ENCODE measurements at places on chromosomes 16 and 17.
A peak's percentile ranks its signal among the peaks of the same experiment; 100 is the strongest.

GRCh38 chr17:6913608-6914443, 82.0 kb upstream of the ALOX12 start:
- peak; percentile 40 for DNase-seq

GRCh38 chr17:42253578-42253977, 22.6 kb downstream of the STAT5B start:
- DNase-seq: no peak

- DNase-seq: no peak
Observed at GRCh38 chr17:61351745-61352407, 47.8 kb upstream of the TBX2 start.

DNA sequence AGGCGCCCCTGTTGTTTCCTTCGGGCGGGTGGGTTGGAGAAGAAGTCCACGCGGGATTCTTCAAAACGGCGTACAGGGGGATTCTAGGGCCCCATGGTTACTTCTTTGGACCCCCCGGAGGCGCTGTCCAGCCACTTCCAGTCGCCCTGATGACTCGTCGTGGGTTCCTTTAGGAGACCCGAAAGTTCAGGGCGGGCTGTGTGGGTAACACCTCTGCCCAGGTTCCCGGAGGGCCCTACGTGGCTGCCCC, 716 bp upstream of the HIC1 start:
- no peak for DNase-seq

DNA sequence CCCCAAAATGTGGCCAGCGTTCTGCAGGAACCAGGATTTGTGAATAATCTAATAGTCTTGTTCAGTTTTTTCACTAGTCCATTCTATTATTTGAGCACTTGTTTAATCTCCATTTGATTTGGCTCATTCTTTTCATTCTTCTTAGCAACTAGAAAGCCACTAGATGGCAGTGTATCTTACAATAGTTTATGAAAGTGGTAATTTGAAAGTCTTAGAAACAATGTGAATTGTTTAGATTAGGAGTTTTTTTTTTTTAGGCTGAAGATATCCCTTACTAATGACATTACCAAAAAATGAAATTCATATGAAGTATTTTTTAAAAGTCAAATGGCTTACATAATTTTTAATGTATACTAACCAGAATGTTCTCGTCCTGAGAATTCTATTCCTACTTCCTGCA, 6.7 kb downstream of the ERI2 start:
- DNase-seq: no peak

DNA sequence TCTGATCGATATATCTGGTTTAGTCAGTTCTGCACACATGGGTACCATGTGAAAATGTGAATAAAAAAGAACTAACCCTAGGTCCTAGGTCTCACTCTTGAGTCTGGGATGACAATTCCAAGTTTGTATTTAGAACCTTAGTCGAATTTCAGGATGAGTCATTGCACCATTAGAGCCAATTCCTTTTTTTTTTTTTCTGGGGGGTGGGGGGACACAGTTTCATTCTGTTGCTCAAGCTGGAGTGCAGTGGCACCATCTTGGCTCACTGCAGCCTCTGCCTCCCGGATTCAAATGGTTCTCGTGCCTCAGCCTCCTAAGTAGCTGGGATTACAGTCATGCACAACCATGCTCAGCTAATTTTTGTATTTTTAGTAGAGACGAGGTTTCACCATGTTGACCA, 41.6 kb downstream of the SPAG9 start:
- peak; percentile 4 for DNase-seq

- no peak for DNase-seq
Observed at GRCh38 chr17:45335721-45336120, 18.9 kb upstream of the MAP3K14 start.

DNA sequence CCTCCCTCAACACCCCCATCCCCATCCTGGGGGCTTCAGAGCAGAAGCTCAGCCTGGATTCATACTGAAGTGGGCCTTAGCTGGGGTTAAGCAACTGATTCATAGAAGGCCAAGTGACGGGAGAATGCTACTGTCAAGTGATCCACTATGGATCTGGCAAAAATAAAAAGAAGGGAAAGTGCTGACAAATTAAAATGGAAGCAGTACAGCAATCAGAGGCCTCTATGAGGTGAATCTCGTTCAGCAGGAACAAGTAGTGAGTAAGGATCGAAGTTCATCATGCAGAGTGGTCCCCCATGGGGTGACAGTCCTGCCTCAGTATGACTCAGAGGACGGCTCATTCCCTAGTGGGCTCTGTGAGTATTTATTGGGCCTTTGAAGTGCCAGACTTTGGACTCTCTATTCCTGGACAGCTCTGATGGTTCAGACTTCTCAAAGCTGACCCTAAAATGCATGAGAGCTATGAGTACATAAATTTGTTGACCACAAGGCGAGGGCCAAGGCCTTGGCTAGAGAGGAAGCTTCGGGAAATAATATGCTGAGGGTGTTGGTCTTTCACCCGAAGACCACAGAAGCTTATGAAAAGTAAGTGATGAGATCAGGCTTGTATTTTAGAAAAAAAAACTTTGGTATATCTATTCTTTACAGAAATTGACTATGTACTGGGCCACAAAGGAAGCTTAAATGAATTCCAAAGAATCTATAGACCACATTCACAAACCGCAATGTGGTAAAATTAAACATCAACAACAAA, 5.3 kb upstream of the NSMCE1 start:
- no peak for DNase-seq

Measured in mesendoderm (in vitro differentiated cells).